Stromal cell of bone marrow (primary cell): ENCODE measurements at places on chromosomes 3 and 15.

DNA sequence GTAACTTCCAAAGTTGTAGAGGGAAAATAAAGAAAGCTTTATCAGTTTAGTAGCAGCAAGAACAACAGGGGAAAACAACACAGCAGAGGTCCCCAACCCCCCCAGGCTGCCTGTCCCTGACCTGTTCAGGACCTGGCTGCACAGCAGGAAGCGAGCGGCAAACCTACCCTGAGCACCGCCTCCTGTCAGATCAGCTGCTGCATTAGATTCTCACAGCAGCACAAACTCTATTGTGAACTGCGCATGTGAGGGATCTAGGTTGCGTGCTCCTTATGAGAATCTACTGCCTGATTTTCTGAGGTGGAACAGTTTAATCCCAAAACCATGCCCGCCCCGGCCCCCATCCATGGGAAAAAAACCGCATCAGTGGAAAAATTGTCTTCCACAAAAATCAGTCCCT is 40.3 kb downstream of the USP50 start:
- DNase-seq, result no peak

- peak; percentile 81 for DNase-seq
Observed at GRCh38 chr3:24496529-24497482, 2.2 kb upstream of the THRB start.

- DNase-seq, result peak; percentile 97
Observed at GRCh38 chr3:112676659-112677234, 35.8 kb upstream of the CCDC80 start.

DNA sequence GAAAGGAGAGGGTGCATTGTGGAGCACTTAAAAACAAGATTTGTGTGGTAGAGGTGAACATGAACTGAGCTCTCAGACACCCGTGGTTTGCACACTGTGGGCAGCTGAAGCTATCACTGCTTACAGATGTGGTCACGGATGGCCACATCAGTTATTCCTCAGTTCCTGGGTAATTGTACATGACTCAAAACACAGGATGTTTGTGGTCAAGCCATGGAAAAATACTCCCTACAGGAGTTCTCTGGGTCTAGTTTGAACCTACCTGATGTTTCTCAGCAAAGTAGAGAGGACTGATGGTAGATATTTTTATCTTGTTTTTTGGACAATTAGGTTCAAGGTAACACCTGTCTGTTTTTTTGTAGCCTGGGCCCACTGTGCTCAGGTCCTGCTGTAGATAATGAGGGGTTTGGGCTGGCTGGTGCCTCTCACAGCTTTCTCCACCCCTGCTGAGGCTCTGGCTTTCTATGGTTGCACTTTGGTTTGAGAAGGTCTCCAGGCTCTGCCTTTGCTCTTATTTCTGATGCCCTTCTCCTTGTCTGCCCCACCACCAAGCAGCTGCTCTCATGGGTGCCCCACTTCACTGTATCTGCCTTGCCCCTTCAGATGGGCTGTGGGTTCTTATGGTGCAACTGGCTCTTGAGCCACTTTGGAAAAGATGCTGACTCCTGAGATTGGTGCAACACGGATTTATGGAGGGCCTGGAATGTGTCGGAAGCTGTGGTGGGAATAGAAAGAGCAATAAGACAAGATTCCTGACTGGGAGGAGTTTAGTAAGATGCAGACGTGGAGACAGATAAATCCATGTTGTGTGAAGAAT is 40.1 kb downstream of the CDCP1 start:
- peak; percentile 81 for DNase-seq

DNA sequence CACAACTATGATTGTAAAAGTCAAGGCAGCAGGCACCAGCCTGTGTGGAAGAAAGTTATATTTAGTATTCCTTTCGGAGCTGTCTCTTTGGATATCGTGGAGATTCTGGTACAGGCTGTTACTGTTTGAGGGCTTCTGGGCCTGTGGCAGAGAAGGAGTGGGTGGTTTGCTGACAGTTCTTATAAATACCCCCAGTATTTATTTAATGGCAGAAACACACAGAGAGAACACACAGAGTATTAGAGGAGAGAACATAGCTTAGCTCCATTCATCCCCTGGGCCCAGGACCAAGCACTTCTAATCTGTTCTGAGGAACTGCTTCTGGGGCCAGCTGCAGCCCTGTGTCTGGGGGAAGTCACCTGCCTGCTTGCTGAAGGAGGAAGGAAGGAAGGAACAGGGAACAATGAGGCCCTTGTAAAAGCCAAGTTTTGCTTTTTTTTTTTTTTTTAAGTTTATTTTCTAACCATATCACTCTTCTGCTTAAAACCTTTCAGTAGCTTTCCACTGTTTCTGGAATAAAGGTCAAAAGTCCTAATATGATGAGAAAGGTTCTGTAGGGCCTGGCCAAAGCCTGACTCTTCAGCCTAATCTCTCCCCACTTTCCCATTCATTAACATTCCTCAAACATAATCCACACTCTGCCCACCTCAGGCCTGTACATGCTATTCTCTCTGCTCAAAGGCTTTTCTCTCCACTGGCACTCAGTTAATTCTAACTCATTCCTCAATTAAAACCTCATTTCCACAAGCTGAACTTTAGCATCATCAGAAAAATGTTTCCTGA is 11.8 kb upstream of the PP2D1 start:
- DNase-seq, result no peak

DNA sequence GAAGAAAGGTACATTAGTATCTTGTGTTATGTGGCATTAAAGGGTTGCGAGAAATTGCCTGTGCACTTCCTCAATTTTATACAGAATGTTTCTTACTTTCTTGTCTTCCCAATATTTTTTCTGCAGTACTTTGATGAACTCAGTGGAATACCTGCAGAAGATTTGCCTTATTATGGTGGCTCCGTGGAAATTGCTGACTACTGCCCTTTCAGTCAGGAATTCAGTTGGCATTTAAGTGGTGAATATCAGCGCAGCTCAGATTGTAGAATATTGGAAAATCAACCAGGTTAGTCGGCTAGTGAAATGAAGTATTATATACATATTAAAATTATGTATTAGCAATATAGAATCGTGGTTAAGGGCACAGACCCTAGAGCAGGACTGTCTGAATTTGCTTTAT is 61.3 kb downstream of the LMLN start:
- no peak for DNase-seq

DNA sequence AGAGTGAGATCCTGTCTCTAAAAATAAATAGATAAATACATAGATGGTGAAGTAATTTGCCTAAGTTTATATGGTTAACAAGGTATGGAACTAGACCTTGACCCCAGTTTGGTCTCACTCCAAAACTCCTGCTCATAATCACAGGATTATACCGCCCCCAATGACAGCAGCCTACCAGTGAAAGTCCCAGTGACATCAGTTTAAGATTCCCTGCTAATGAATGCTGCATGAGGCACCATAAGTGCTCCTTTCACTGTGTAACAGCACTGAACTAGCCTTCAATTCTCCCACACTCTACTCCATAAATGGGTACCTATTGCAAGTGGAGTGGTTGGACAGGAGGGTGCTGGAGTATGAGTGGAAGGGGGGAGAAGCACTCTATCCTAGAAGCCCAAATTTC is 23.7 kb upstream of the THSD4 start:
- DNase-seq, result no peak

GRCh38 chr3:179967622-179968021 is 69.1 kb downstream of the PEX5L start:
- peak; percentile 72 for DNase-seq

DNA sequence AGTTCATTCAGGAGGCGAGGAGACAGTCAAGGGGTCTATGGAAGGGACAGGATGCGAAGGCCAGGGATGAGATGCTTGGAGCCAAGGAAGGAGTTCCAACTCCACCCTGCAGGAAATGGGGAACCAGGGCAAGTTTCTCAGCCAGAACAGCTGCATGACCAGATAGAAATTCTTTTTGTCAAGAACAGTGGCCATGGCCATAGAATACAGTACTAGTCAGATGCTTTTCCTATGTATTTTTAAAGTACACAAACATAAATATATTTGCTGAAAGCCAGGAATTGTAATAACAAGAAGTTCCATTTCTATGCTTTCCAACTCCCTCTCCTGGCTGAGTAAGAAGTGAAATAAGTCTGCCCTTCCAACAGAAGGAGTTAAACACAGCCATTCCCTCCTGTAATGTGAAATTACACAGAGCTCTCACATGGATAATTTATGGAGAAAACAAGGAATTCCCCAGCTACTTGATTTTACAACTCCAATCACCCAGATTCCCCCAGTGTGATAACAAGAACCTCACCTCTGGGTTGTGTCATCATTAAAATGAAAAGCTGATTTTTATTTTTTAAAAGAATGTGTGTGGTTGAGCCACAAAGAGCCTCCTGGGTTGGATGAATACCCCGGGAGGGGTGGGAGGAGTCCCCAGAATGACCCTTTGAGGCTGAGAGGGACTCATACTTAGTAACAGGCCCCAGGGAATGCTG is 124.6 kb upstream of the ARHGEF3 start:
- DNase-seq, result peak; percentile 80

- DNase-seq, result peak; percentile 13
Observed at GRCh38 chr3:156694536-156694935, 20.1 kb downstream of the TIPARP start.

- no peak for DNase-seq
Observed at GRCh38 chr3:51948016-51948580, 5.9 kb downstream of the PARP3 start.

- no peak for DNase-seq
Observed at GRCh38 chr3:58580826-58581327, 3.7 kb upstream of the FAM107A start.

DNA sequence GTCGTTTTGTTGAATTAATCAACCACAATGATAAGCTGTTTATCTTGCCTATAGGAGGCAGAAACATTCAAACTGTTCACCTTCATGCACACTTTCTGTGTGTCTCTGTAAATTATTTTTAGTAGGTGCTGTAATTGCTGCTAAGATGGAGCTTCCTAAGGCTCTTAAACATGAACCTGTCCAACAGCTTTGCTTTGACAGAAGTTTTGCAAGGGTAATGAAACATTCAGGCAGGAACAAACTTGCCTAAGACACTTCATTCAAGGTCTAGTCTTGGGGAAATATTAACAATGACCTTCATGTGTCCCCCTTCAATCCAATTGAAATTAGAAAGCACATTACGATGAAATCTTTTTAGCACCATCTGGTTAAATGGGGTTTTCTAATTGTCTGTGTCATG is 156.1 kb downstream of the DIPK2A start:
- no peak for DNase-seq

DNA sequence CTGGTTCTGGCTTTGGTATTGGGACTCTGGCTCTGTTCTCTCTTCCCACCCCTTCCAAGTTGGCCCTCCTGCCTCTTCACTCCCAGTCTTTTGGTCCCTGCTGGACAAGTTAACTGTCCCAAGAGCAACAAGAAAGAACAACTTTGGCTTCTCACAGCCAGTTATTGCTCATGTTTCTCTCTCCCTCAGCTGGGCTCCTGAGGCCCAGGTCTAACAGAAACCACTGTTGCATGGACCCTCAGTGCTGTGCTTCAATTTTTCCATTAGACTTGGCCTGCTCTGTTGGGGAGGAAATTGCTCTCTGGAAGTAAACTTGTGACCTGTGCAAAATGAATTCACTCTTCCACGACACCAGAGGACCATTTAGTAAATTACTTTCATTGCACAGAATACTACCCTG is 64.5 kb downstream of the CHST2 start:
- DNase-seq, result no peak

DNA sequence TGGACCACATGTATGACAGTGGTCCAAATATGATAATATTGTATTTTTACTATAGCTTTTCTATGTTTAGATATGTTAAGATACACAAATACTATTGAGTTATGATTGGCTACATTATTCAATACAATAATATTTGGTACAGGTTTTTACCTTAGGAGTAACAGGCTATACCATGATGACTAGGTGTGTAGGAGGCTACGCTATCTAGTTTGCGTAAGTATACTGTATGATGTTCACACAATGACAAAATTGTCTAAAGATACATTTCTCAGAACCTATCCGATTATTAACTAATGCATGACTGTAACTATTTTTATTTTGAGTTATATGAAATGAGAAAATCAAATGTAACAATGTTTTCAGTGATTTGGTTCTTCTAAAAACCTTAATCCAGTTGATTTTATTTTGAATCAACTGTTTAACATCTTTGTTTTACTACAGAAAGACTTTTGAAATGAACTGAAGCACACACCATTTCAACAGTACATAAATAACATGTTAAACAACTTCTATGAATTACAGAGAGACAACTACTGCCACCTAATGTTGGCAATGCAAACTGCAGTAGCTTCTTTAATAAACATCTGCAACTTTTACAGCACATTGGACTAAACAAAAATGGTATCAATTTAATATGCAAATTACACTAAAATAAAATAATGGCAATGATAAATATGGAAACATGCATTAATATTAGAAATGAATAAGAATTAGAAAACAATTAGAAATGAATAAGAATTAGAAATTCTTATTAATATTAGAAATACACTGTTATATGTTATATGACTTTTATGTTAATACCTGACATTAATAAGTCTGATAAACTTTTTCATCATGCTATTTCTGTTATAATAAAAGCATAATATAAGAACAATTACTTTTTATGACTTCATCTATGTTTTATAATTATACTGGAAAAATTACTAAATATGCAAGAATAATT is 255.7 kb downstream of the MBNL1 start:
- DNase-seq, result peak; percentile 33

GRCh38 chr3:49469037-49469935 is 781 bp upstream of the DAG1 start:
- DNase-seq, result peak; percentile 55

- peak; percentile 25 for DNase-seq
Observed at GRCh38 chr3:71930056-71930991, 145.4 kb upstream of the PROK2 start.

DNA sequence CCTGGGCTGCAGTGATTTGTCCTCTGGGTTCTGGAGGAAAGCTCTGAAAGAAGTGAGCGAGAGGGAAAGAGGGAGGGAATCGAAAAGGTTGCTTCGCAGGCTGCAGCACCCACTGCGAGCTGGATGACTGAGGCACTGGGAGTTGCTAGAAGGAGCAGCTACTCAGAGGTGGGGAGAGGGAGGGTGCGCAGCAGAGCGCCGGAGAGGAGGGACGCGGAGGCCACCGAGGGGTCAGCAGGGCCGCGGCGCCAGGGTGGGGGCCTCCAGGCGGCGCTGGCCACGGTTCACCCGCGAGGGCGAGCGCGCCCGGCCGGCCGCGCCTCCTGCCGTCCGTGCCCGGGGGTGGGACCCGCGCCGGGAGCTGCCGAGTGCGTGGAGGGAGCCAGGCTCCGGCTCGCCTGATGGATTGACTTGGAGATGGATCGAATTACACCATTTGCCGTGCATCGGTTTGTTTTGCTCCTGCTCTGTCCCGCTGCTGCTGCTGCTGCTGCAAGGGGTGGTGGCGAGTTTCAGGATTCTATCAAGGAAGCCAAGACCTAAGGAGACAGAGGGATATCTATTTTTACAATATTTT is at the start of gene SEMA6D:
SEMA6D (plus strand) TSS at position 470 of the 577 bp plus-strand sequence. CDS start 42,294 bp downstream, outside the sequence.
- DNase-seq, result peak; percentile 68
